ENCODE measurements at places on chromosomes 12 and 14.

GRCh38 chr12:68788554-68789143, 19.3 kb upstream of the MDM2 start:
- no peak for DNase-seq

DNA sequence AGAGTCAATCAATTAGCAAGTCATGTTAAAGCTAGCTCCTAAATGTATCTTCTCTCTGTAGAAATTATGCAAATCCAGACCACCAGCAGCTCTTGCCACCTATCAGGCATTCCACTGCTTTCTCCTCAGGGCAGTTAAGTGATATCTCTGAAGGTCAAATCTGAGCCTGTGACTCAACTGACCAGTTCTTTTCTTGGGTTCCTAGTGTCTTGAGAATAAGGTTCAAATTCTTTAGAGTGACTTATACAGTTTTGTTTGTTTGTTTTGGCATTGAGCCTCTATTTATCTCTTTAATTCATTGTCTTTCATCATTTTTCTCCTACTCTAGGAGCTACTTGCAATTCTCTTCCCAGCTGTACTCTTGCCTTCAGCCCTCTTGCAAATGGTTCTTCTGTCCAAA, 2.5 kb upstream of the LRIG3 start:
- DNase-seq, result no peak

- DNase-seq, result no peak
These were observed 122.5 kb downstream of the PHLDA1 start for GRCh38 chr12:75908961-75909605.

DNA sequence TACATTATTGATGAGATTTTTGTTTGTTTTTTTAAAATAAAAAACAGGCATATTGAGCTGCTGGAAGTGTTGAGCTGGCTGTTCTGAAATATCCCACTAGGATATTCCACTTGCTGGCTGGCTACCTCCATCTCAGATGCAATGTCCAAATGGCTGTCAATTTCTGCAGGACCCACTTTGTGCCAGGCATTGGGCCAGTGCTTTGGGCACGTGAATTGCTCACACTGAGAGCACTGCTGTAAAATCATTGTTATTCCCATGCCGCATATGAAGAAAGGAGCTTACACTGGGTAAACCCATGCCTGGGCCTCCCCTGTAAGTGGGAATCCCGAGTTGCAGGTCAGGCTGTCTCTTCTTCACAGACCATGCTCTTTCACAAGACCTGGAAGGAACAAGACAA, 56.7 kb downstream of the RGS6 start:
- DNase-seq, result no peak

DNA sequence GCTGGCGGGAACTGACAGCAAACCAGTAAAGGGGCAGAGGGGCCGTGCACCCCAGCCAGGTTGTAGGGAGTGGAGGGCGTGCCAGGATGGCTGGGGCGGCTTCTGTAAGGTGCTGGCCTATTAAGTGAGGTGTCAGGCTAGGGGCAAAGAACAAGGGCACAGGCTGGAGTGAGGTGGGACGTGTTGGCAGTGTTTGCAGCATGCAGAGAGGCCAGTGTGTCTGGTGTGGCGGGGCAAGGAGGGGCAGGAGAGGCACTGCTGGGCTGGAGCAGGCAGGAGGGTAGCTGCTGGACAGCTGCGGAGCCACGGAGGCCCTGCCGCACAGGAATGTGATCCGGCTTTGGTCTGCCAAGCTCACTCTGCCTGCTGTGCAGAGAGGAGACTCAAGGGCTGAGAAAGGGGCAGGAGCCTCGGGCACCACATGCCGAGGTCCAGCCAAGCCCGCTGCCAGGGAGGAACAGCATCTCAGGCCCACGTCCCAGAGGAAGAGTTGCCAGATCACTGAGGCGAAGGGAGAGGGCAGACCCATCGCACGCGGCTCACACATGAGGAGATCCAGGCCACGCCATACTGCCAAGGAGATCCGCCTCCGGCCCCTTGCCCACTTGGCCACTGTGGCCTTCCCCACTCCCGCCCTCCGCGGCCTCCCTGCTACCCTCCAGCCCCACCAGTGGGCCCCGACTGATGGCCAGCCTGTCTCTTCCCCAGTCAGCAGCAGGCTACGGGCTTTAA, 46.8 kb downstream of the AMN start:
- DNase-seq, result no peak

DNA sequence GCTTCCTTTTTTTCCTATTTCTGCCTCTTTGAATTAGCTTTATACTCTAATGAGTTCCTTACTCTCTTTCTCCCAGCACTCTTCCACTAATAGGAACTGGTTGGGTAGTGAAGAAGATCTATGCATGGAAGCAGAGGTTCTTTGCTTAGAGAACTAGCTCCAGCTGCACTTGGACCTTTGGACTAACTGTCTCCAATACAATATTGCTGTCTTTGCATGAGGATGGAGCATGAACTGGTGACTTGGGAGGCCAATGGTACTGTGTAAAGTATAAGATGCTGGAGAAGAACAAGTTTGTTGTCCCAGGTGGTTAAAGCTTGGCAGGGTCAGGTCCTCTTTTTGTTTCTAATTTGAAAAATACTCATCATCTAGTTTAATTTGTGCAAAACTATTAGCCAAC, 2.4 kb upstream of the GLS2 start:
- no peak for DNase-seq

All from stimulated activated CD4-positive, alpha-beta T cell treated with anti-CD3 and anti-CD28 coated beads, Interleukin-12 subunit alpha, Interleukin-12 subunit beta, amount 100 ng/mL, for 48 hours (primary cell).